ENCODE measurements at places on chromosomes 16 and 17.

DNA sequence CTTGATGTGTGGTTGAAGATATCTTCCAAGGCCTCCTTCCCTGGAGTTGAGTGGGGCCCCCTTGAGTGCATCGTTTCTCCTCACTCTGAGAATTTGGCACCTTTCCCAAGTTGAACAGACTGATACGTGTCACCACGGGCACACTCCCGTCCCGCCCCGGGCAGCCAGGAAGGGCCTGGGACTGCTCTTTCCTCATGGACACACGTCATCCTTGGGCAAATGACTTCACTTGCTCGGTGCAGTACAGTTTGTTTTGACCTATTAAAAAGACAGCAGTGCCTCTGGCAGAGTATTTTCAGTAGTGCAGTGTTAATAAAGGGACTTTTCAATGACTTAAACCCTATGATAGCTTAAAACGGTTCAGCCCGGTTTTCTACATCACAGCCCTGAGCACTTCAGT, 59.9 kb downstream of the SEC14L1 start:
- no peak for DNase-seq

GRCh38 chr16:24568392-24568791, 29.0 kb downstream of the RBBP6 start:
- DNase-seq = no peak

- DNase-seq = no peak
Observed at GRCh38 chr16:81460075-81460474, 15.5 kb downstream of the CMIP start.

DNA sequence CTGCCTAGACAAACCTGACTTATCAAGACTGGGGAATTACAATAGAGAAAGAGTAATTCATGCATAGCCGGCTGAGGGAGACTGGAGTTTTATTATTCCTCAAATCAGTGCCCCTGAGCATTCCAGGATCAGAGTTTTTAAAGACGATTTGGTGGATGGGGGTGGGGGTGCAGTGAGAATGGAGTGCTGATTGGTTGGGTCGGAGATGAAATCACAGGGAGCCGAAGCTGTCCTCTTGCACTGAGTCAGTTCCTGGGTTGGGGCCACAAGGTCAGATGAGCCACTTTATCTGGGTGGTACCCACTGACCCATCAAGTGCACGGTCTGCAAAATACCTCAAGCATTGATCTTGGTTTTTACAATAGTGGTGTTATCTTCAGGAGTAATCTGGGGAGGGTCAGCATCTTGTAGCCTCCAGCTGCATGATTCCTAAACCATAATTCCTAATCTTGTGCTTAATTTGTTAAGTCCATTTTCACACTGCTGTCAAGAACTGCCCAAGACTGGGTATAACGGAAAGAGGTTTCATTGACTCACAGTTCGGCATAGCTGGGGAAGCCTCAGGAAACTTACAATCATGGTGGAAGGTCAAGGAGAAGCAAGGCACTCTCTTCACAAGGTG, 69.6 kb downstream of the MARF1 start:
- no peak for DNase-seq

GRCh38 chr16:78004517-78004916, 17.8 kb upstream of the CLEC3A start:
- DNase-seq = no peak

- no peak for DNase-seq
Observed at GRCh38 chr16:71359431-71359830, 908 bp downstream of the CALB2 start.

- no peak for DNase-seq
Observed at GRCh38 chr16:82368041-82368440, 198.0 kb upstream of the MPHOSPH6 start.

- no peak for DNase-seq
Observed at GRCh38 chr16:24681793-24682192, 47.7 kb upstream of the TNRC6A start.

DNA sequence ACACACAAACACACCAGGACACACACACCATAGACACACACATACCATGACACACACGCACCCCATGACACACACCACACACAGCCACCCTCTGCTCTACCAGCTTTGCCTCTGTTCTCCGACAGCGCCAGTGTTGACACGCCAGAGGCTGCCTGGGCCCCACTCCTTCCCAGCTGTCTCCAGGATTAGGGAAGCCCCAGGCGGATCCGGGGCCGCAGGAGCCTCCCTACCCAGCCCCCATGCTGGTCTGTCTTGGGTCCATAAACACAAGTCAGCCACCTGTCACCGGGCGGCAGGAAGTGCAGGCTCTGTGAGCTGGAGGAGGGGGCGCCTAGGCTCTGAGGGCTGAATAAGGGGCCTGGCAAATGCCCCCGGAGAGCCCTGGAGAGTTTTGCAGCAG, 10.5 kb downstream of the TBC1D16 start:
- no peak for DNase-seq

- DNase-seq = no peak
Observed at GRCh38 chr17:78716814-78717393, 65.2 kb downstream of the CYTH1 start.

DNA sequence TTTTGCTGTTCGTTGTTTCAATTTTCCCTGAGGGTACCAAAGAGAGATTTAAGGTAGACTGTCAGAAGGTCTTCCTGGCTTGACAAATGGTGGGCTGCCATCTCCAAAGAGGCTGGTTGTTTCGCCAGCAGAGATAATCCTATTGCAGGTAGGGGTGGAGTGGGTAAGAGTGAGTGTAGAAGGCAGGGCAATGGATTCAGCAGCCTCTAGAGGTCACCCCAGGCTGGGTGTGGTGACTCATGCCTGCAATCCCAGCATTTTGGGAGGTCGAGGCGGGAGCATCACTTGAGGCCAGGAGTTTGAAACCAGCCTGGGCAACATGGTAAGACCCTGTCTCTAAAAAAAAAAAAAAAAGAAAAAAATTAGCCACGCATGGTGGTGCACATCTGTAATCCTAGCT, 34.6 kb downstream of the DCAKD start:
- DNase-seq = no peak

- DNase-seq = no peak
Observed at GRCh38 chr17:17876959-17877528, 40.3 kb upstream of the SREBF1 start.

All from NCI-H2081 treated with DMSO at 0.1 percent for 48 hours (cell line).